ENCODE measurements at places on chromosomes 2 and 18.

DNA sequence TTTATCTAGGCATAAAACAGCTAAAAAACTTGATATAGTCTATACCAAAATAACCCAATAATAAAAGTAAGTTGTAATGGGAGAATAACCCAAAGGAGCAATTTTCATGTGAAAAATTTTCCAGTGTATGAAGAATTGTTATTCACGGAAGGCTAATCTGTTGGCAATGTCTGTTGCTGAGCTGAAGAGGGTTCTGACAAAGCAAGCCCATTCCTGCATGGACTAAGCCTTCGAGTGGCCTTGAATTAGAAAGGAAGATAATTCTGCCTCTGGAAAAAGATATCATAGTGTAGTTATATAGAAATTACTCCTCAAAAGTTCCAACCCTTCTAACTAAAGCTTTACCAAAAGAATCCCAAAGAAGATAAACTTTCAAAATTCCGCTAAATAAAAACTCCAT lies 101.5 kb downstream of the MAP2 start:
- DNase-seq: no peak

- DNase-seq: no peak
Observed at GRCh38 chr2:135960656-135961551, 24.5 kb downstream of the DARS1 start.

- no peak for DNase-seq
Observed at GRCh38 chr2:99771681-99772333, 282.0 kb upstream of the REV1 start.

GRCh38 chr2:237977380-237977779 lies 10.6 kb downstream of the UBE2F start:
- DNase-seq: no peak

- DNase-seq: no peak
Observed at GRCh38 chr18:52826994-52827393, 487.0 kb downstream of the DCC start.

GRCh38 chr2:220949466-220949865 lies 622.6 kb downstream of the EPHA4 start:
- DNase-seq: no peak

GRCh38 chr18:57518533-57518932 lies 68.0 kb downstream of the FECH start:
- DNase-seq: no peak

- DNase-seq: peak; percentile 17
Observed at GRCh38 chr18:48455555-48456478, 46.6 kb upstream of the ZBTB7C start.

- no peak for DNase-seq
Observed at GRCh38 chr2:172759441-172759840, 23.8 kb downstream of the RAPGEF4 start.

DNA sequence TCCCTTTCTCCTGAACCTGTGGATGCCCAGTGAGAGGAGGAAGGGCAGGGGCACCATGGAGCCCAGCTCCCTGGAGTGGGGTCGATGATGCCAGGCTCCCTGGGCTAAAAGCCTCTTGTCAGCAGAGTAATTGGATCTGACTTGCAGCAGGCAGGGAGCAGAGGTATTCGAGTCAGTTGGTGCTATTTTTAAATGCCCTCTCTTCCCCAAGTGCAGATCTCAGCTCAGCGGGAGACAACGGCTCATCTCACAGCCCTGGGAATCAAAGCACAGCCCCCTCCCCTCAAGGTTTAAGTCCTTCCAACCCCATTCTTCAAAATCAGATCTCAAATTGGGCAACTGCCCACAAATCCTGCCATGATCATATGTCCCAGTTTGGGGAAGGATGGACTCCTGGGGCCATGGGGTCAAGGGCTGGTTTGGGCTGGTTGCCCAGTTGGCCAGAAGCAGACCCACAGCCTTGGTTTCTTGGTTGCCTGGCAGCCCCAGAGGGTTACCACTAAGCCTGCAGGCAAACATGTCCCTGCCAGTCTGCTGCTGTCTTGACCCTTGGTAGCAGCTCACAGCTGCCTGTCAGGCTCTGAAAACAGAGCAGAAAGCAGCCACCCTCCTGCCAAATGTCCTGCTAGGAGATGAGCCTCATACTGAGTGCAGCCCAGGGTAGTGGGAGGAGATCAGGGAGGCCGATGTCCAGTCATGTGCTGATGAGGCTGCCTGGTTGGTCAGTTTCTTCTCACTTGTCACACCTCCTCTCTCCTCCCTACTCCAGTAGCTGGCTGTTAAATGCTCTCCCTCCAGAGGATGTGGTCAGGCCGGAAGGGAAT lies 244.9 kb downstream of the LOXHD1 start:
- DNase-seq: no peak

DNA sequence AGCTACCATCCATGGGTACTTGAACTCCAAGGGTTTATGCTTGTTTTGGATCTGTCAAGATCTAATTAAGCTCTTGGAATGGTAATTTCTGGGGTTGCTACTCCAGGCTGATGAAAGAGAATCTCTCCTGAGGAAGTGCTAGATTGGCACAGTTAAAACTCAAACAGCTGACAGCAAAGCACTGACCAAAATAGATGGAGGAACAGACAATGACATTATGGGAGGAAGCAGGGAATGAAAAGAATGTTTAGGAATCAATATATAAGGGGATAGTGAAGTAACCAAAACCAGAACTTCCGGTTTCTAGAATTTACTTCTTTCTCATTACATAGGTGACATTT lies 6.3 kb downstream of the THUMPD2 start:
- no peak for DNase-seq

GRCh38 chr18:80104364-80104779 lies 4.7 kb upstream of the ADNP2 start:
- DNase-seq: no peak

- no peak for DNase-seq
Observed at GRCh38 chr2:55057474-55057873, 7.2 kb upstream of the RTN4 start.

DNA sequence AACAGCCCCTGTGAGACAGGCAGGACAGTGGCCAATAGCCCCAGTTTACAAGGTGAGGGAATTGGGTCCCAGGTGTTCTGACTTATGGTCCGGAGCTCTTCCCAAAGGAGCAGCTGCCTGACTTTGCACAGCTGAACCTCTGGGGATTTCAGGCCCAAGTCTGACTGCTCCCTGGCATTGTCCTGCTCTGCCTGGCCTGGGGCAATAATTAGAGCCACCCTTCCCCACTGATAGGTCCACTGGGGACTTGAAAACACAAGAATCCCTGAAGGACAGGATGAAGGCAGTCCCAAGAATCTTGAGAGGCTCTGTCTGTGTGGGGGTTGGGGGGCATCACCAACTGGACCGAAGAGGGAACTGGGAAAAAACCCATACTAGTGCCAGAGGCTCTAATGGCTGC lies 3.7 kb upstream of the FEV start:
- no peak for DNase-seq

GRCh38 chr2:206201075-206201848 lies 41.6 kb downstream of the EEF1B2 start:
- DNase-seq: no peak

DNA sequence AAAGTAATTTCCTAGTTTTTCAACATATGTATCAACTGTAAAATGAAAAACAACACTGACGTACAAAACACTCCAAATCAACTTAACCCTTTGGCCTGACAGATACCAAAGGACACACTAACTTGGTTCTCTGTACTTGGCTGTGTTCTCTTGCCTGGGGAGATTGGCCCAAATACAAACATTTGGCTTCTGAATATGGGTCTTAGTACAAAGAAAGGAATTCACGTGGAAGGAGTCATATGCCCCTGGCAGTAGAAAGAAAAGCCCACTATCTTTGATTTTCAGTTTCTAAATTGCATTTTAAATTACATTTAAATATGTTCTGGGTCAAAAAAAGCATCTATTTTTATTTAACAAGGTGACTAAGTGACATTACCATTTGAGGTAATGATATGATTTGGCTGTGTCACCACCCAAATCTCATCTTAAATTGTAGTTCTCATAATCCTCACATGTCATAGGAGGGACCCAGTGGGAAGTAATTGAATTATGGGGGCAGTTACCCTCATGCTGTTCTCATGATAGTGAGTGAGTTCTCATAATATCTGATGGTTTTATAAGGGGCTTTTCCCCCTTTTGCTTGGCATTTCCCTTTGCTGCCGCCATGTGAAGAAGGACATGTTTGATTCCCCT lies 153.6 kb upstream of the CCDC195 start:
- DNase-seq: no peak

All from activated T-helper 9 cell treated with anti-CD3 and anti-CD28 coated beads, Interleukin-2, amount 50 U/mL, for 16 hours (primary cell).